Activated CD4-positive, alpha-beta T cell treated with anti-CD3 and anti-CD28 coated beads for 48 hours (primary cell): ENCODE measurements at places on chromosomes 5 and 9.

GRCh38 chr5:110043025-110043424 lies 353.3 kb downstream of the MAN2A1 start:
- no peak for DNase-seq

GRCh38 chr9:92055624-92056023 lies 59.6 kb downstream of the SPTLC1 start:
- DNase-seq = no peak

- DNase-seq = no peak
Observed at GRCh38 chr9:130352586-130353285, 87.2 kb downstream of the HMCN2 start.

DNA sequence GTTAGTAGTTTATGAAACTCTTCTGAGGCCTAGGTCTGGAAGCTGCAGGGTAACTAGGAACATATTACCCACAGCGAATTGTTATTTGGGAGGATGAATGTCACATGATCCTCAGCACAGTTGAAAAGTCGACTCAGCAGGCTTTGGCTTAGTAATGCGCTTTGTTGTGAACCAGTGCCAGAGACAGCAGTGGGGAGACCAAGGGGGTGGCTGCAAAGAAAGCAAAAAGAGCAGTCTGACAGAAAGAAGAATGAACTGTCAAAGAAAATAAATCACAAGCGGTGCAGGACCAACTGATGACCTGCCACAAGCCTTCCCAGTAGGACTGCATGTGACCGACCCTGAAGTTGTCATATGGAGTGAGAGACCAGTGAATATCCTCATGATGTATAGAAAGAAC lies 170.0 kb downstream of the CCDC171 start:
- DNase-seq = no peak

GRCh38 chr5:150670275-150670947 lies 9.4 kb downstream of the MYOZ3 start:
- DNase-seq = no peak

DNA sequence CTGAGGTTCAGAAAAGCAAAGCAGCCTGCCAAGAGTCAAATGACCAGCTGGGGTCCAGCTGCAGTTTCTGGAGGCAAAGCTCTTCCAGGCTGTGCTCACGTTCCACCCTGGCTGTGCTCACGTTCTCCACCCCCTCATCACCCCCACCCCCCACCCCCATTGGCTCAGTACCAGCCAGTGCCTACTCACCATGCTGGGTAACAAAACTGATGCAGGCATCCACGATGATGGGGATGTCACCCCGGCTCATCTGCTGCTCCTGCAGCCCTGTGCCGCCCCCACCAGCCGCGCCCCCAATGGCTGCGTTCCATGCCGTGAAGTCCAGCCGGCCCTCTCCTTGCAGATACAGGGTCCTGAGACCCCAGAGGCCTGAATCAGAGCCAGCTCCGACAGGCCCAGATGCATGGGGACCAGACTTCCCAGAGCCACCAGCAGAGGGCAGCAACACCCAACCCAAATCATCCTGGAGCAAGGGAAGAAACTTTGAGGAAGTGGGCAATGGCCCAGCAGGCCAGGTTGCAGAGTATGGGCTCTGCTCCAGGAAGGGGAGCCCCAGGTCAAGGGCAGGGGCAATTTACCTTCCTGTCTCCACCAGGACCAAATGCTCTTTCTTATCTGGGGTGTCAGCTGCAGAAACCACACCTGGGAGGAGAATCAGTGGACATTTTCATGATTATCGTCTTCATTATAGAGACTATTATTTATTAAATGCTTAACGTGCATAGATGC lies 13.7 kb upstream of the FCHSD1 start:
- peak; percentile 83 for DNase-seq

- DNase-seq = no peak
Observed at GRCh38 chr5:2330325-2331130, 420.9 kb downstream of the IRX2 start.
